ENCODE measurements at places on chromosomes 1 and 21. TPM values are rescaled to one million over a fixed set of nuclear protein-coding genes. Genes with fewer than 3 reads are reported as not detected.

Gene DLGAP3
- total RNA-seq, result 1.0 TPM

- H3K27me3 ChIP-seq, result no peaks in the 10 kb centered on the region
- no peak overlapping the region for H3K27ac ChIP-seq
- DNase-seq, result no peak
- H3K4me1 ChIP-seq, result peaks cover 32% of the 10 kb centered on the region
- H3K4me3 ChIP-seq, result no peak overlapping the region
Measured at GRCh38 chr21:42725416-42725930, 72.1 kb downstream of the PDE9A start.

- no peak overlapping the region for H3K27ac ChIP-seq
- H3K36me3 ChIP-seq, result no peaks in the 10 kb centered on the region
- no peaks in the 10 kb centered on the region for H3K4me1 ChIP-seq
- no peaks in the 10 kb centered on the region for H3K27me3 ChIP-seq
- H3K4me3 ChIP-seq, result no peak overlapping the region
- no peak for DNase-seq
Measured at GRCh38 chr21:14617040-14617393, 70.9 kb upstream of the SAMSN1 start.

Gene CCDC185
- 0.13 TPM for total RNA-seq

DNA sequence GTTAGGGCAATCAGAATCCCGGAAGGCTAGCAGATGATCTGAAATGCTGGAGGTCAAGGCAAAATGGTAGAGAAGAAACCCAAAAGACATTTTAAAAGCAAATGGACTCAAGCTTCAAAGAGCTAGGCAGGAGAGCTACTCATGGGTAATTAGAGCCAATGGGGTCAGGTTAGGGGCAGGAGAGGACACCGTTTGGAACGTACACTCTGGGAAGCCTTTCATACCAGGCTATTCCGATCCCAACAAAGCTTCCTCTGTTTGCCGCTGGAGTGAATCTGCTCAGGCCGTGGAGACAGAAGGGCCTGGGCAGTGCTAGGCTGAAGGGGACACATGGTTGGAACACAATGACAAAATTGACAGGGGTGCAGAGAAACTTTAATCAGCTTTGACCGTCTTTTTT lies 346.6 kb downstream of the RPS6KC1 start:
- H3K27me3 ChIP-seq, result no peaks in the 10 kb centered on the region
- no peak overlapping the region for H3K4me3 ChIP-seq
- no peaks in the 10 kb centered on the region for H3K4me1 ChIP-seq
- no peak for DNase-seq
- no peaks in the 10 kb centered on the region for H3K36me3 ChIP-seq

Gene EFNA1
- total RNA-seq, result 133 TPM

- no peak overlapping the region for H3K27ac ChIP-seq
- no peaks in the 10 kb centered on the region for H3K27me3 ChIP-seq
- H3K4me1 ChIP-seq, result no peaks in the 10 kb centered on the region
- H3K36me3 ChIP-seq, result no peaks in the 10 kb centered on the region
Measured at GRCh38 chr1:176884286-176884685, 280.2 kb downstream of the ASTN1 start.

Gene GPR157
- 9.1 TPM for total RNA-seq

GRCh38 chr1:20370698-20371097 lies 80.0 kb downstream of the VWA5B1 start:
- DNase-seq, result no peak
- peaks cover 10% of the 10 kb centered on the region for H3K27me3 ChIP-seq
- no peaks in the 10 kb centered on the region for H3K4me1 ChIP-seq
- no peak overlapping the region for H3K4me3 ChIP-seq
- H3K27ac ChIP-seq, result no peak overlapping the region

Gene RAB25
- 51.4 TPM for total RNA-seq

Gene ERICH3
- total RNA-seq, result 0.50 TPM

Measured in kidney (tissue), 22 donors.